ENCODE measurements at places on chromosomes 7 and 10. TPM values are rescaled to one million over a fixed set of nuclear protein-coding genes. Genes with fewer than 3 reads are reported as not detected.

Gene GAD2
- not detected for total RNA-seq

Gene IFIT1B
- not detected for total RNA-seq

Gene PRSS37
- total RNA-seq, result not detected

Gene LRRTM3
- total RNA-seq, result not detected

Gene SRI
- 129 TPM for total RNA-seq
